ENCODE measurements at places on chromosomes 1 and 21.

- no peak for DNase-seq
Observed at GRCh38 chr1:37342736-37343135, 131.6 kb upstream of the ZC3H12A start.

DNA sequence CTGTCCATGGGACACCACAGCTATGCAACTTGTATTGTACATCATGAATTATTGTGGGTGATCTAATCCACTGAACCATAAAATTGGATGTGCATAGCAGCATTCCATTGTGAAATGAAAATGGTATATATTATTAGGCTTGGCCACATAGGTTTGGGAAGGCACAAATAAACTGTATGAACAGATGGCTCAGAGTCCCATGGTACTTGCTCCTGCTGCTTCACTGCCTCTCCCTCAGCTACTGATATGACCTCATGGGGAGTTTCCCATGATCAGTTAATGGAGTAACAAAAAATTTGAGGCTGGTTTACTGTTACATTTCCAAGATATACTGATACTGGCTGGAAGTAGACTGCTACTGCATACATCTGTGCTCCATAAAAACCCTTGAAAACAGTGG is 152.7 kb upstream of the NEGR1 start:
- no peak for DNase-seq

GRCh38 chr1:23588749-23589548 is 29.6 kb upstream of the ID3 start:
- DNase-seq: no peak

GRCh38 chr1:205313563-205314308 is 7.8 kb downstream of the NUAK2 start:
- peak; percentile 22 for DNase-seq

All from caudate nucleus (tissue), 63 donors.